ENCODE measurements at places on chromosomes 1 and 21. TPM values are rescaled to one million over a fixed set of nuclear protein-coding genes. Genes with fewer than 3 reads are reported as not detected.

Gene ATAD3C
- 1.0 TPM for total RNA-seq

Gene SIPA1L2
- 0.86 TPM for total RNA-seq

Gene KCNJ6
- not detected for total RNA-seq

Gene TFF3
- total RNA-seq: not detected

Gene CHI3L1
- 0.37 TPM for total RNA-seq

Gene RGSL1
- total RNA-seq: not detected

Gene SDC3
- 0.51 TPM for total RNA-seq

Gene ZMYND12
- 0.44 TPM for total RNA-seq

Gene FDPS
- 242 TPM for total RNA-seq

Gene KDM5B
- 55.5 TPM for total RNA-seq

Gene DDR2
- total RNA-seq: 0.14 TPM

Gene AURKAIP1
- total RNA-seq: 87.3 TPM

Gene EPHX1
- 2.5 TPM for total RNA-seq

Gene ASCL5
- not detected for total RNA-seq

Gene PLA2G5
- not detected for total RNA-seq

Gene KLHDC9
- 1.2 TPM for total RNA-seq

Gene TTC22
- total RNA-seq: 10.1 TPM

Gene NHLH1
- 0.33 TPM for total RNA-seq

Gene CFHR1
- total RNA-seq: not detected

Gene NTMT2
- not detected for total RNA-seq

Gene GALNT2
- 29.0 TPM for total RNA-seq

Gene ATG4C
- 17.2 TPM for total RNA-seq

Gene ADCY10
- total RNA-seq: 0.42 TPM

Gene CC2D1B
- total RNA-seq: 75.6 TPM

Gene SMYD2
- total RNA-seq: 41.6 TPM

Gene CCDC185
- total RNA-seq: not detected

Gene LRRC53
- not detected for total RNA-seq

Gene TMPRSS3
- total RNA-seq: 7.8 TPM
